ENCODE measurements at places on chromosomes 16 and 17. TPM values are rescaled to one million over a fixed set of nuclear protein-coding genes. Genes with fewer than 3 reads are reported as not detected.

ASPHD1 gene
- 13.2 TPM for total RNA-seq

CLEC18B gene
- 0.36 TPM for total RNA-seq

ZACN gene
- total RNA-seq = 0.34 TPM

MYH2 gene
- not detected for total RNA-seq

C16orf92 gene
- total RNA-seq = not detected

LRRC36 gene
- not detected for total RNA-seq

KRTAP4-3 gene
- total RNA-seq = not detected

TEKT1 gene
- total RNA-seq = not detected

SLC13A2 gene
- total RNA-seq = 0.42 TPM

CD300C gene
- total RNA-seq = not detected

KRTAP2-3 gene
- 4.9 TPM for total RNA-seq

FBXW10B gene
- total RNA-seq = not detected

HLF gene
- 19.8 TPM for total RNA-seq

KRT24 gene
- total RNA-seq = not detected

CCDC78 gene
- 3.5 TPM for total RNA-seq

DPEP1 gene
- 7.8 TPM for total RNA-seq

RSAD1 gene
- total RNA-seq = 85.3 TPM

DOC2B gene
- total RNA-seq = not detected

ARL5C gene
- not detected for total RNA-seq

ZNF629 gene
- 18.9 TPM for total RNA-seq

WSCD1 gene
- total RNA-seq = not detected

TEX14 gene
- 0.30 TPM for total RNA-seq

GDE1 gene
- 48.7 TPM for total RNA-seq

TTLL6 gene
- 0.81 TPM for total RNA-seq

MFAP4 gene
- not detected for total RNA-seq
